ENCODE measurements at places on chromosomes 2 and 18.

DNA sequence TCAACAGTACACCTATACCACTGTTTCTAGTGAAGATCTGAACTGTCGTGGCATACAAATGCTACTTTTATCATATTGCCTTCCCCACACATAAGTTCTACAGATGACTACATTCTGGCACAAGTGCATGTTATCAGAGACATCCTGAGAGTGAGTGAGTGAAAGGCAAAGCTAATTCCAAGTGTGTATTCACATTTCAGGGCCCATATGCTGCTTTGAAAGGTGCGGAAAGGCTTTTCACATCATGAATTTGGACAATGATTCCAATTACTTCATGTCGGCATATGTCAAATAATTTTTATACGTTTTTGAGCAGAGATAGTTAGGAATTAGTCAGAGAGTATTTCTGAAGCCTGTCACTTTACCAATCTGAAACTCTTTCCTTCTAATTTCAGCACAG, 101.7 kb downstream of the GAREM1 start:
- DNase-seq, result no peak

- no peak for DNase-seq
Observed at GRCh38 chr2:225797394-225797793, 397.9 kb downstream of the NYAP2 start.

GRCh38 chr2:150046211-150046610, 441.3 kb downstream of the RND3 start:
- DNase-seq, result no peak

- DNase-seq, result no peak
Observed at GRCh38 chr2:152055366-152056108, 43.3 kb downstream of the CACNB4 start.

GRCh38 chr2:239146741-239147181, 254.1 kb downstream of the HDAC4 start:
- no peak for DNase-seq

- no peak for DNase-seq
Observed at GRCh38 chr2:2826621-2827020, 495.5 kb upstream of the MYT1L start.
